Cortex of kidney (tissue), 1 donor: ENCODE measurements at places on chromosomes 16 and 17.

- DNase-seq, result no peak
Measured at GRCh38 chr17:6775871-6776405, at the start of gene FBXO39. Gene FBXO39, plus strand, starts transcription at chr17:6776215. Its CDS starts 3,654 bp downstream, at chr17:6779869.

GRCh38 chr17:29049541-29050145, 6.7 kb downstream of the PIPOX start:
- DNase-seq, result no peak

GRCh38 chr16:35754391-35755369, 2295.3 kb downstream of the TP53TG3F start:
- no peak for DNase-seq

GRCh38 chr17:58085039-58085715, 2.0 kb downstream of the DYNLL2 start:
- DNase-seq, result no peak

DNA sequence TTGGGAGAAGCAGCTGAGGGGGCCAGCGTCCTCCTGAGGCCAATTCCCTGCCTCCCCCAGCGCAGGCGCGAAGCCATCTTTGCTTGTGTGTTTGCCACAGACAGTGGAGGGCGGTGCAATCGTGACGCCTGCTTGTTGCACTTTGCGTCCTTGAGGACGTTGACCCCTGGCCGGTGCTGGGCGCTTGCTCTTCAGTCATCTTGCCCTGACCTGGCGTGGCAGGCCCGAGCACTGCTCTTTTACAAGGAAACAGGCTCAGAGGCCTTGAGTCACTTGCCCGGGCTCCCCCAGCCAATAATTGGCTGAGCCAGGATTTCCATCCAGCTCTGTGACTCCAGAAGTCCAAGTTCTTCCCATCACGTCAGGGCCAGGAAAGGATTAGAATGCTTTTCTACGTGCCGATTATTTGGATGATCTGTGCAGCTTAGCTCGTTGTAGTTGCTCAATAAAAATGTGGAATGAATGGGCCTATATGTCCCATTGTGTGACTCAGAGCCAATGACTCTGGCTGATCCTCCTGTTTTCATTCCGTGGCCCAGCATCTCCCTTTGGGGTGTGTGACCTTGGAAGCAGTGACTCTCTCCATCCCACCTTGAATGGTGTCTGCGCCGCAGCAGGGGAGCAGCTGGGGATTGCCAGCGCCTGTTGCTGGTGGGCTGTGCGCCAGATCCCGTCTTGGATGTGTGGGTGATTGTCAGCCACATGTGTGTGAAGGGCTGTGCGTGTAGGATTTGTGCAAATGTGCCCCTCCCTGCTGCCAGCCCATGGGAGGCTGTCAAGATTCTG, 214.1 kb downstream of the SEC14L1 start:
- DNase-seq, result no peak

DNA sequence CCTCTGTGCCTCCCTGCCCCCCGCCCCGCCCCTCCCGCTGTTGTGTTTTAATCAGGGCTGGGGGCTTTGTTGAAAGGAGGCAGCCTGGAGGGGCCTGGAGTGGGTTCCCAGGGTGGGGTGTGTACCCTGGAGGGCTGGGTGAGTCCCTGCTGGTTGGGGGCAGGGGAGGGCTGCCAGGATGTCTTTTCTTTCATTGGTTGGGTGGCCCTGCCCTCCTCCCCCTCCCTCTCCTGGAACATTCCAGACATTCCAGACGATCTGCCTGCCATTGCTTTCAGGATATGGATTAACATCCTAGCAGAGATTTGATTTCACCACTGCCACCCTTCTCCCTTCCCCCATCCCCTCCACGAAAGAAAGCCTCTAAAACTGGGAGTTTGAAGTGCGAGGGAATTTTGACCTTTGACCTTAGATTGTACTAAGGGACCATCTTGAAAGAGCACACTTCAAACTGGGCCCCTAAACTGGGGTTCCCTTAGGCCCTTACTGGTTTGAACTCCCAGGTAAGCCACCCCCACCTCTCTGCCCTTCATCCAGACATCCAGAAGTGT, 25.3 kb downstream of the IGF2BP1 start:
- DNase-seq, result no peak

GRCh38 chr17:72587773-72588511, 467.1 kb downstream of the SOX9 start:
- DNase-seq, result no peak

GRCh38 chr16:58201163-58201562, 3.3 kb upstream of the CSNK2A2 start:
- no peak for DNase-seq

DNA sequence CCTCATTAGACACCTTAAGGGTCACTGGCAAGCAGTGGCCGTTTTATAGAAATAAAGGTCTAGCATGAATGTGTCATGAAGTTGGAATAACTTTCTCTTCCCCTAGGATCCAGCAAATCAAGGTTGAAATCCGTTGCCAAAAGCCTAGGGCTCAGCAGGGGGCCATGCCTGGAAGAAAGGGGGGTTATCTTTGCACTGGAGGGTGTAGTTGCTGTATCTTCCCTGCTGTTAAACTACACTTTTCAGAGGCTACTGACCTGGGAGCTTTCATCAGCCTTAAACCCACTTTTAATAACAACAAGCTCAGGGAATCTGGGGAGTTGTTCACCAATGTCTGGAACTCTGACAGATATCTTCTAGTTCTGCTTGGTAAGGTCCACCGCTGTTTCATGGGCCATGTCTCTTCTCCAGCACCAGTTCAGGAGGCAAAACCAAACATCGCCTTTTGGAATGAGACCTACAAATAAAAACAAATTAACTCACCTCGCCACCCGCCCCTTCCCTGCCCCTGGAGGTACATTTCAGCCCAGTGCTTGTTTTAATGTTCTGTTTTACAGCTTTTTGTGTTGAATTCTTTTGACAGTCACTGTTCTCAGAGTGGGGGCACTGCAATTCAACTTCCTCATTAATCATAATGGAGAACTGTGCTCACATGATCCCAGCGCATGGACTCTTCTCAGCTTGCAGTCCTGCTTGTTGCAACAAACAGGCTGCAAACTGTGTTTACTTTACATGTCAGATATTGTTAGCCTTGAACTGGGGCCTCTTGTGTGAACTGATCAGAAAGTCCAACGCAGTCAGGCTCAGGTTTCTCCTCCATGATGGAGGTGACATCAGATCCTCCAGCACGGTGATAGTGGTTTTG, 508.7 kb downstream of the KCNJ2 start:
- DNase-seq, result no peak

- DNase-seq, result no peak
Measured at GRCh38 chr17:82193520-82194220, 19.0 kb downstream of the CCDC57 start.

- no peak for DNase-seq
Measured at GRCh38 chr17:75589919-75590303, 2.3 kb downstream of the MYO15B start.

DNA sequence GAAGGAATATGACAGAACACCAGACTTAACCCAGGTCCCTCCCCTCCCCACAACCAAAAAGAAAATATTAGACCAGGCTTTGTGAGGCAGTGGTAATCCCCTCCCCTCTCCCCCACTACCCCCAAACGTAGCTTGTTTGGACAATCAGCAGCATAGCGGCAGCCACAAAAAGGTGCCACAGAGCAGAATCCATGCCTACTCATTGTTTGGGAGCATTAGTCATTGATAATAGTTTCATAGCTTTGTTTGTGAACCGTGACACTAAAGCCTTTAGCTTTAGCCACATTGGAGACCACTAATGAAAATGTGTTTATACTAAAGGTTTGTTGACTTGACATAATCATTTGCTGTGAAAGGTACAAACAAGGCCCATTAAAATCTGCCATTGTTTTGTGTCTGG, 65.1 kb downstream of the NUP93 start:
- DNase-seq, result no peak

GRCh38 chr17:68718465-68718864, 117.3 kb upstream of the FAM20A start:
- DNase-seq, result no peak

- no peak for DNase-seq
Measured at GRCh38 chr16:9124908-9125584, 33.6 kb downstream of the HAPSTR1 start.
